ENCODE measurements at places on chromosomes 16 and 17.

GRCh38 chr17:76715496-76715830 is 4.7 kb upstream of the MXRA7 start:
- DNase-seq = no peak

DNA sequence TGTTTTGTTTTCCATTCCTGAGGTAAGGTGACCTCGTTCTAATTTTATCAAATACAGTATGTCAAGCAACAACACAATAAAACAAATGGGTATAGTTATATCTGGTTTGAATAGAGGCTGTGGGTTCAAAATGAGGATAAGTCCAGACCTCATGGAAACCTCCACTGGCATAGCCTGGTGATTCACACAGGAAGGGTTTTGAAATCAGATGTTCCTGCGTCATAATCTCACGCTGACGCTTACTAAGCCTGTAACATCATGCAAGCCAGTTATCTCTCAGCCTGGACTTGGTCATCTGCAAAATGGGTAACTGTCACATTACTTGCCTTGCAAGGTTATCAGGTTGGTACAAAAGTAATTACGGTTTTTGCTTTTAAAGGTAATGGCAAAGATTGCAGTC is 1056.3 kb upstream of the EEF2KMT start:
- no peak for DNase-seq

GRCh38 chr17:31095236-31096105 is 694 bp downstream of the NF1 start:
- no peak for DNase-seq

- DNase-seq = no peak
These were observed 7.2 kb downstream of the DLX3 start for GRCh38 chr17:49987681-49988441.

DNA sequence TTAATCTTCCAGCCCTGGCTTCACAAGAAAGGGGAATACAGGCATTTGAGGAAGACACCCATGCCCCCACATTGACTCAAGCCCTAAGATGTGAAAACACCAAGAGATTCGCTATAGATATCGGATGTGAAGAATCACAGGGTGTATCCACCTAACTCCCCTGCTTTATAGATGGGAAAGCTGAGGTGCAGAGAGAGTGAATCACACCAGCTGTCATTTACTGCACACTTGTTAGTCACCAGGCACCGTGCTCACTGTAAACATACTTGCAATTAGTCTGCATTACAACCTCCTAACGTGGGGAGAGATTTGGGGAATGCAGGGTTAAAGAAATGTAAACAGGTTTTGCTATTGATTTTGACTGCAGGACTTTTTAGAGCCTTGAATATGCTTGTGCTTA is 325.5 kb downstream of the C16orf95 start:
- DNase-seq = no peak

GRCh38 chr16:57539072-57539796 is 2.9 kb upstream of the CCDC102A start:
- no peak for DNase-seq

- DNase-seq = no peak
These were observed 185.3 kb upstream of the CACNG3 start for GRCh38 chr16:24070851-24071250.

- no peak for DNase-seq
These were observed 5.1 kb downstream of the GNAO1 start for GRCh38 chr16:56196381-56196780.

DNA sequence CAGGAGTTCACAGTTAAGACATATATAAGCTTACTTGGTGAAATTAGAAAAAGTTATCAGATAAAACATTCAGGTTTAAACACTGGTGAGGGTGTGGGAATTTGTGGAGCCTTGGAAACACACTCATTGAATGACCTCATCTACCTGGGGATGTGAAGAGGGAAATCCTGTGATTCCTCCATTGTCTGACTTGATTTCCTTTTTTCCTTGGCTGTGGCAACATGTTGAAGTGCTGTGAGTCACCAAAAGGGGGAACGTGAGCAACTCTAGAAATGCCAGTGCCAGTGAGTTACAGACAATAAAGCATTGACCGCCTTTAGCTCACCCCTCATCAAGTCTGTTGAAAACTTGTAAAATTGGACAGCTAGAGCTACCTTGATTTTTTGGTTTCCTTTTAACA is 1.8 kb downstream of the HMOX2 start:
- DNase-seq = no peak

GRCh38 chr17:58272367-58273280 is 8.1 kb downstream of the MPO start:
- no peak for DNase-seq

DNA sequence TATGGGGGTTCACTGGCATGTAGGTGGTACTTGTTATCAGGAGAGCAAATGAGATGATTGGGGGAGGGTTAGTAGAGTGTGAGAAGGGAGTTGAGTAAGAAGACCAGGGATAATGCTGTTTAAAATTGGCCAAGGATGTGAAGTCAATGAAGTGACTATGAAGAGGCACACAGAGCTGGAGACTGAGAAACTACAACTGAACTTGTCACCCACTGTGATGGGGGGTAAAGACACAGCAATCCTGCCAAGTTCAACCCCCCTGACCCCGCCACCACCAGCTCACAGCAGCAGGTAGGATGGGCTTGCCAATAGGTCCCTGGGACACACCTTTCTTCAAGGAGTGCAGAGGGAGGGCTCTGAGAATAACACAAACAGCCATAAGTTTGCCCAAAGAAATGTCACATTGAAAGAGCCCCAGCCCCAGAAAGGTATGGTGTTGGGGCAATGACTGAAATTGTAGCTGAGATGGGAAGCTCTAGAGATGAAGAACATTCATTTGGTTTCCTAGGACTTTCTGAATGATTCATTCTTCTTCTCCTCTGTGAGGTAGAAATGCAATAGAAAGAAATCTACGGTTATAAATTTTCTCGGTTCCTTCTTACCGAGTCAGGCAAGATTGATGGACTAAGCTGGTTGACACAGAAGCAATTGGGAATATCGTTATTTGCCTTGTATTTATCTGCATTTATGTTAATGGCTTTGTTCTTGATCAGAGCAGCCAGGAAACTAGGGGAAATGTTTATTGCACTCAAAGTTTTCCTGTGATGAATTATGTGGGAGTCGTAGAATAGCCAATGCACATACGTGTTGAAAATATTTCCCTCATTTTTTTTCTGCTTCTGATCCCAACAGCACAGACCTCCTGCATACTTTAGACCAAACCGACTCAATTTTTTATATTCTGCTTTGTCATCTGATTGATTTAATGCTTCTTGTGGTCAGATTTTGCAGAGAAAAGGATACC is 595.2 kb upstream of the CDH11 start:
- DNase-seq = no peak

DNA sequence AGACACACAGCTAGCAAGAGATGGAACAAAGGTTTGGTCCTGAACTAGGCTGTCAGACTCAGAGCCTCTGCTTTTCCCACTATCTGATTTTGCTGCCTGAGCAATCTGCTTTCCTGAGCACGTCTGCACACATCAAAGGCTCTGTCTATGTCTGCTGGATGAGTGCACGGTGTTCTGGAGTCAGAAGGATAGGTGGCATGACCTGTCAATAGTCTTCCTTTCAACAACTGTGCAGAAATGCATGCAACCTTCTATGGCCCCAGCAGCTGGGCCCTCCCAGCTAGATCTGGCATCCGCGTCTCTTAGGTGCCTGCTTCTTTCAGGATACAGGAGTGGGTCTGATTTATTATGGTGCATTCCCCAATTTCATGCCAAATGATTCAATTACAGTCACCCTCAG is 138.3 kb downstream of the UTP18 start:
- no peak for DNase-seq

DNA sequence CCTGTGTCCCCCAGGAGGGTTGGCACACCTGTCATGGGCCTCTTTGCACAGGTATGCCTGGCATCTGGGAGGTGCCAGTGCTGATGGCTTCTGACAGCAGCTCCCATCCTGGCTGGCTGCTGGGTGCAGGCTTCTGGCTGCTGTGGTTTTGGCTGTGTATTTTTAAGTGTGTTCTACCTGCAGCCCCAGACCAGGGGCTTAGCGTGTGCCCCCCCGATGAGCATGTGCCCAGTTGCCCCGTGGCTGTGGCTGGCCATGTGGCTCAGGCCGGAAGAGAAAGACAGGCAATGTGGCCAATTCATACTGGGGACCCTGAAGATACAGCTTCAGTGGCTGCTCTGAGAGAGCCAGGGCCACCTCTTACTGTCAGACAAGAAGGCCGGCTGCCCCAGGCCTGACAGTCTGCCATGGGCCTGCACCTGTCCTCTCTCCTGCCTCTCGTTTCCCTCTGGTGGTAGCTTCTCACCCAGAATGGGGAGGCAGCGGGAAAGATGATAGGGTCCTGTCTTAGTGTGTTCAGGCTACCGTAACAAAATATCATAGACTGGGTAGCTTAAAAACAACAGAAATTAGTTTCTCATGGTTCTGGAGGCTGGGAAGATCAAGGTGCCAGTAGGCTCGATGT is 37.6 kb upstream of the LGALS9 start:
- DNase-seq = no peak

DNA sequence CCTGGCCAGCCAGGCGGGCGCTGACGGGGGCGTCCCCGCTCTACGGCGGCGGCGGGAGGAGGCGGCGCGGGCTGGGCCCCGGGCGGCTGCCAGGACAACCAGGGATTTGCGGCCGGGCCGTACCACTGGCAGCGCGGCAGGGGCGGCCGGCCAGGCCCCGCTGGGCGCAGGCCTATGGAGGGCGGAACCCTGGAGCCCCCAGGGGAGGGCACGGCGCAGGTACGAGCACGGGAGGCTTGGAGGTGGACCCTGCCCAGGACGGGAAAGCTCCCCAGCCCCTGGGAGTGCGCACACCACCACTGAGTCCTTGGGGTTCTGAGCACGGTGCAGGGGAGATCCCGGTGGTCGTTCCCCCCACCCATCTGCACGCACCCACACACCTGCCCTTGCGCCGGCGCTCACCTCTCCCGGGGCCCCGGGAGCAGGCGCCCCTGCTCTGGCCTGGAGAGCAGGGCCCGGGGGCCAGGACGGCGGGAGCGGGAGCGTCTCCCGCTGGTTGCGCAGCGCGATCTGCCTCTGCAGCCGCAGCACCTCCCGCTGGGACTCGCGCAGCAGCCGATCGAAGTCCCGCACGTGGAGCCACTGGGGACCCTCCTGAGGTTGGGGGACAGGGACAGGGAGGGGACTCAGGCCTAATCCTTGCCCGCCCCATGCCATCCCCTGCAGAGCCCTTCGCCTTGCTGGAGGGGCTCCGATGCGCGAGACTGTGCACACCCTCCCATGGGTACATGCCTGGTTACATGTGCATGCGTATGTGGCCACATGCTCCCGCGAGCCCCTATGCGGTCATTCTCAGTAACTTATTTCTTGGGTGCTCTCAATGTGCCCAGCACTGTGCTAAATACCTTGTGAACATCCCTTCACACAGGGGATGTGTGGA is 3.9 kb downstream of the TSPOAP1 start:
- DNase-seq = no peak

GRCh38 chr17:57565176-57565575 is 179.9 kb downstream of the CCDC182 start:
- DNase-seq = no peak

- DNase-seq = no peak
These were observed 159.9 kb downstream of the CYB561 start for GRCh38 chr17:63286254-63286653.

DNA sequence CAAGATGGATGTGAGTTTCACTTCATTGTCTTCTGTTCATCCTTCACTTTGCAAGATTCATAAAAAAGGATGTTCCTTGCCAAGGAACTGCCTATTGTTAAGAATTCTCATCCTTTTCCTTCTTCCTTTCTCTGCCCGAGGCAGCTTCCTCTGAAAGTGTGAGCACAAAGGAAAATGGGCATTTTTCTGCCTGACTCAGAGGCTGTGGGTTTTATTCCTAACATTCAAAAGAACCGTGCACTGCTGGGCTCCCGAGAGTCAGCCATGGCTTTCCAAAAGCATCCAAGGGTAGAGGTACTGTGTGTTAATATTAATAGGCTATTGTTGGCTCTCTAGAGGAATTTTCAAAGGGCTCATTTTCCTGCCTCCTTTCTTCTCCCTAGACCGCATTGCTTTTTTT is 289.4 kb downstream of the ABCC12 start:
- no peak for DNase-seq

DNA sequence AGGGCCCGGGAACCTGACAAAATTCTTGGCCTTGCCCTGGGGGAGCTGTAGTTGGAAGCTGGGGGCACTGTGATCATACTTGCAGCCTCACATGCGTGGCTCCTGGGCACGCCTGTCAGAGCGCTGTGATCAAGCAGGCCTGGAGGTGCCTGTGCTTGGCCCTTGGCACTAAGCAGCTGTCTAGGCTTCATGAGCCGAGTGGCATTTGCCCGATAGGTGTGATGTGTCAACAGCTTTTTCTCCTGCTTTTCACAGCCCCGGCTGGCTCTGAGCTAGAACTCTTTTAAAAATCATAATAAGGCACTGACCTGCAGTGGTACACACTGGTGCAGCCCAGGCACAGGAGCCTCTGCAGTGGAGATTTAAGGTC is 113.8 kb downstream of the SOCS1 start:
- DNase-seq = no peak

DNA sequence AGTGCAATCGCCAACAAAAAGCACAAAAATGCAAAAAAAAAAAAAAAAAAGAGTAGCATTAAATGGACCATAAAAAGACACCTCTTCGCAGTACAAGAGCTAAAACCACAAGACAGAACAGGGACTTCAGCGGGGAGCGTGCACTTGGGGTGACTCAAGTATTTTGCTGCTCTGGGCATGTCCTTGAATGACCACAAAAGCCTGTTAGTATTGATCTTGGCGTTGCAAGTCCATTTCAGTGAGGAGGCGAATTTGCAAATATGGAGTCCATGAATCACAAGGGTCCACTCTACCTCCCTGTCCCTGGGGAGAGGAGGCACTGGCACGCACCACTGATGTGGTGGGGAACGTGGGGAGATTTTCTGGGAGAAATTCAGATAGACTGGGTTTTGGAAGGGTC is 78.9 kb downstream of the CNGB1 start:
- no peak for DNase-seq

- no peak for DNase-seq
These were observed 108.5 kb downstream of the NLK start for GRCh38 chr17:28151001-28151400.

- no peak for DNase-seq
These were observed 17.5 kb downstream of the FANCA start for GRCh38 chr16:89798832-89799370.

DNA sequence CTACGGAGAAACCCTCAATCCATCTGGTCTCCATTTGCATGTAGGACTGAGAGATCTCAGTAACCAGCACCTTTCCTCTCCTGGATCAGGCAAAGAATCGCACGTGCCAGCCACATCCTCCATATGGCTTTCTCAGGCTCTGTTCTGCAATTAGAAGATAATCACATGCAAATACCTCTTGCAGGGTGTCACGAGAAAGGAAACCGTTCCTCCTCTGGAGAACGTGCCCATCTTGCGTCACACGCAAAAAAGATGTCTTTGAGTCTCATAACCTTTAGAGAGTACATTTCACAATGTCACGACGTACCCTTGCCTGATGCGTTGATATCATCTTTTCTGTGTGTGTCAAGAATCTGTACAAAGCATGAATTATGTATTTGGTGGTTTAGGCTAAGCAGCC is 36.2 kb upstream of the DNAH17 start:
- DNase-seq = no peak
